CD4-positive, alpha-beta memory T cell (primary cell): ENCODE measurements at places on chromosomes 4 and X.

- DNase-seq = no peak
These were observed 109.7 kb downstream of the UNC5C start for GRCh38 chr4:95439071-95439470.

DNA sequence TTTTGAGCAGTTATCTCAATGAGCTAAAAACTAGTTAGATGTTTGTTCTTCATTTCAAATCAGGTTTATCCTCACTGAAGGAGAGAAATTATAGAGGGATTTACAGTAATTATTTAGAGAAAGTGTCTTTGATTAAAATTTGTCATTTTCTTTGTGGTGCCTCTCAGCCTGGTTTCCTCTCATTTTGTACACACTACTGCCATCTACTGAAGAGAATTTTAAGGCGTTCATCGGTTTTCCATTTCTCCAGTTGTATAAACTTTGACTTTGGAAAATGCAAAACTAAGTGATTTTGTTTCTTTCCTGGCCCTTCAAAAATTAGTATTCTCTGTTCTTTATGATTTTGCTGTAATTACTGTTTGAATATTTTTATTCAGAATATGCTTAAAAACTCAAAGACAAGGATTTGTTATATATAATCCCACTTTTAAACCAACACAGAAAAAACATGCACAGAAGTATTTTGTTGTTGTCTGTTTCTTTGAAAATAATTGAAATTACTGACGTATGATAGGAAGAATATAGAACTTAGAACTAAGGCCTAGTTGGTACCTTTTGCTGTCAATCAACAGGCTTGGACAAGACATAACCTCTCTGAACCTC, 34.4 kb upstream of the ANXA3 start:
- no peak for DNase-seq

DNA sequence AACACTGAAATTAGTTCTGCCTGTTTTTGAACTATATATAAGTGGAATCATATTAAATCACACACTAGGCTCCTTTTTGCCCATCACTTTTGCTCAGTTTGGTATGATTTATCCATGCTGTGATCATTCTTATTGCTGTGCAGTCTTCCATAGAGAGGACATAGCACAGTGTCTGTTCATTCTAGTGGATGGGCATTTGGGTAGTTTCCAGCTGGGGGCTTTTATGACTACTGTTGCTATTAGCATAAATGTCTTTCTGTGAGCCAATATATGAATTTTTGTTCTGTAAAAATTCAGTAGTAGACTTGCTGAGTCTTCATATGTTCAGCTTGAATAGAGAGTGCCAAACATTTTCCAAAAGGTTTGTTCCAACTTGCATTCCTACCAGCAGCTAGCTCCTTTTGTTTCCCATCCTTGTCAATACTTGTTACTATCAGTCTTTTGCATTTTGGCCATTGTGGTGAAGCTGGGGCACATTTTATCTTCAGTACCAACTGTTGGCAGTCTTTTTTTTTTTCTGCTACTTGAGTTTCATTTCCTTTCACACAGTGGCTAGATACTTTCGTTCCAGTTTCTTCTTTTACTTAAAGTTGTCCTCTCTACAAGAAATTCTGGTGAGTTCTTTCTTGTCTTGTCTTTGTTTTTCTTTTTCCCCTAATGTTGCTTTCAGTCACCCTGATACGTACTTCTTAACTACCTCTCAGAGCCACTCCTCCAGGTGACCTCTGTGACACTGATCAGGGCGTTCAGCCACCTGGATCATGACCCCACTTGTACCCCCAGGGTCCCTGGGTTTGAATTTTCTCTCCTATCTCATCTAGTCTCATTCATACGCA, 87.0 kb downstream of the ANXA3 start:
- DNase-seq = no peak

GRCh38 chrX:132561483-132561882, 72.6 kb upstream of the MBNL3 start:
- no peak for DNase-seq

DNA sequence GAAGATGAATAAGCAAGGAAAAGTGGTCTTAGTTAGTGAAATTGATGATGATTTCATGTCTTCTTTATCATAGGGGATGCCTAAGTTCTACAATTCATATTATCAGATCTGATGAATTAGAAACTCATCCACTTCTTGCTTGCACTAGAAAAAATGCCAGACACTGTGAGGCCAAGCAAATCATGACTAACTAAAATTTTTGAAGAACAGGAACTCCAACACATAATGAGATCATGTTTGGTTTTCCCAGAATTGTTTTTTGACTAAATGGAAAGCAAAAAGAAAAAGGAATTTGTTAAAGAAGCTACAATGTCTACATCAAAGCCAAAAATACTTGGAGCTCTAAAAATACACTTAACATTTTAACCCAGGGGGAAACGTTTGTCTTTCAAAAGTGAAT, 120.4 kb downstream of the ARSF start:
- no peak for DNase-seq

DNA sequence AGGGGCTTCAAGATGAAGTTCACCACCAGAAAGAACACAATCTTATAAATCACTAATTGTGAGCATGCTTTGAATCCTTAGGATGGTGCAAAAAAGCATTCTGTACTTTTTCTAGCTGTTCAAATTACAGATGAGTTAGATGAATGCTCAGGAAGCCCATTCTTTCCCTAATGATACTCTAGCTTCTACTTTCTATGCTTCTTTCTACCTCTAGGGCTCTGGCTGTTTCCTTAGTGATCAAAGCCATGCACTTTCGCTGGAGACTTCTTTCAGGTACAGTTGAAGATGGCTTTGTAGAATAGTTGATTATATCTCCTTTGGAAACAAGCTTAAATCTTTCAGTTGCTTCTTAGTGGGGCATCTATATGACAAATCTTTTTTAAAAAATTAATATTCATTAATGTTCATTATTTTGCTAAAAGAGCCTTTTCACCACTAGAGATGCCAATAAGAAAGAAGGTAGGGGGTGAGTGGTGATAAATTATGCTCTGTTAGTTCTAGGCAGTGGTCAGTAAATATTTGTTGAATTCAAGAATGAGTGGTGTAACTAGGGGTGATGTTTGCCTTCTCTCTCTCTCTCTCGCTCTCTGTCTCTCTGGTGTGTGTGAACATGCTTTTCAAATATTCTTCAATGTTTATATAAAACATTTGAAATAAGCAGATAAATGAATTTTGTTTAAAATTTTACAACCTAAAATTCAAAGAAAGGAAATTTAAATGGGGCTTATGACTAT, 169.4 kb downstream of the GLUD2 start:
- DNase-seq = no peak

DNA sequence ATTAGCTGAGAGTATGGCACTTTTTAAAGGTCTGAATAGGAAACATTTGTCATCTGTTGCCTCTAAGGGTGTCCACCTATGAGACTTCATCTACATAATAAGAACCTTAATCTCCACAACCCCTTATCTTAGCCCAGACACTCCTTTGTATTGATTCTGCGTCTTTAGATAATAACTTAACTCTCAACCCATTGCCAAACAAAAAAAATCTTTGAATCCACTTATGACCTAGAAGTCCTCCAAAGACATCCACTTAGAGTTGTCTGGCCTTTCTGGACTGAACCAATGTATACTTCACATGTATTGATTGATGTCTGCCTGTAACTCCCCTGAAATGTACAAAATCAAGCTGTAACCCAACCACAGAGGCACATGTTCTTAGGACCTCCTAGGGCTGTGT, 66.0 kb upstream of the CHRNA9 start:
- no peak for DNase-seq
